Fibroblast of villous mesenchyme (primary cell): ENCODE measurements at places on chromosomes 11 and 22. TPM values are rescaled to one million over a fixed set of nuclear protein-coding genes. Genes with fewer than 3 reads are reported as not detected.
A peak's percentile ranks its signal among the peaks of the same experiment; 100 is the strongest.

DNA sequence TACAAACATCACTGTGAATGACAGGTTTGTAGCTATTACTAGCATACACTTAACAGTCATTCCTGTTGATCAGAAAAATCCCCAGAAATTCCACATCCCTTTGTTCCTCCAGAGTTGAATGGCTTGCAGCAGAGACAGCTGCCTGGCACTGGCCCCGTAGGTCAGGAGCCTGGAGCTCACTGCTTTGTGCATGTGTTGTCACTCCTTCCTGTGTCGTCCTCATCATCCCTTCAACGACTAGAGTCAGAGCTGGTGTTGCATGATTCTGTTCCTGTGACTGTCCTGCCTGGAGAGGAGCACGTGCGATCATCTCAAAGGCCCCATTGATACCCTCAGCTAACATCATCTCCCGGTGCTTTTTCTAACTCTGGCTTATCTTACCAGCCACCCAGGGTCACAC lies 58.3 kb downstream of the LDLRAD3 start:
- DNase-seq = no peak

DNA sequence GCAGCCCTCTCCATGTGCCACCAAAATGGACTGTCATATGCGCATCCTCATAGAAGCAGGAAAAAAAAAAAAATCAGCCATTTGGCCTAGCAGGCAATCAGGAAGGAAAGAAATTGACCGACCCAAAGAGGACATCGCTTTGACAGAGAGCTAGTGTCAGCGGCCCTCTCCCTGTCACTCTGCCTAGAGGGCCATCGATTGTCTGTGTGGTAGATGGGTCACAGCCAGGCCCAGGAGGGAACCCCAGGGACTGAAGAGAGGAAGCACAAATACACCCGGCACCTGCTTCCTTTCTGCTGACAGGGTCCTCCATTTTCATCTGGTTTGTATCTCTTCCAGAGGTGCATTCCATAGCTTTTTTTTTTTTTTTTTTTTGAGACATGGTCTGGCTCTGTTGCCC lies 21.8 kb downstream of the VPS37C start:
- DNase-seq = no peak

DNA sequence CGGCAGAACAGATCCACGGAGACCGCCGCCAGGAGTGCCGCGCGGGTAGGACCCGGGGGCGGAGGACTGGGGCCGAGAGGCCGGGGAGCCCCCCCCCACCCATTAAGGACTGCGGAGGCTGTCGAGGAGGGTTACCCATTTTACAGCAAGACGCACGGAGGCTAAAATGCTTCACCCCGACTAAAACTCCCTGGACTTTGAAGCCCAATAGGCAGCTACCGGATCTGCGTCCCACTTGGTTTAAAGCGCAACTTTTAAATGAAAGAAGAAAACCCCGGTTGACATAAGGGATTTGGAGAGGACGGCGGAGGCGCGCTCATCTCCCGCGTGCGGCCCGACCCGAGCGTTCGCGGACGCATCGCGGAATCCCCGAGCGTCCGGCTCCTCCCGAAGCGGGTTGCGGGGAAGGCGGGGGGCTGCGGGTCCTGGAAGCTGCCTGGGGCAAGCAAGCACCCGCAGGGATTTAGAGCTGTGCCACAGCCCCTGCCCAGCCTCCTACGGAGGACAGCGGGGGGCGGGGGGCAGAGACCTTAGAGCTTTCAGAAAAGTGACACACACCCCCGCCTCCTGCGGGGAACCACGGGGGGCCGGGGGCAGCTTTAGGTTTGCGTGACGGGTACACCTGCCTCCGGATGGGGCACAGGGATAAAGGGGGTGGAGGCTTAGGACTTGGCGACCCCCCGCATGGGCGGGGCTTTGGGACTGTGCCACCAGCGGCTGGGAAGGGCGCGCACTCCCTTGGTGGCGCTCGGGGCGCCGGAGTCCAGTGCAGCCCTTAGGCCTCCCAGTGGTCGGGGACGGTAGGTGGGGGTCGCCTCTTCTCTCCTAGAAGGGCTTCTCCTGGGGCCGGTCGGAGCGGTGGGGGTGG lies 760 bp upstream of the CELSR1 start:
- DNase-seq = peak; percentile 24

DNA sequence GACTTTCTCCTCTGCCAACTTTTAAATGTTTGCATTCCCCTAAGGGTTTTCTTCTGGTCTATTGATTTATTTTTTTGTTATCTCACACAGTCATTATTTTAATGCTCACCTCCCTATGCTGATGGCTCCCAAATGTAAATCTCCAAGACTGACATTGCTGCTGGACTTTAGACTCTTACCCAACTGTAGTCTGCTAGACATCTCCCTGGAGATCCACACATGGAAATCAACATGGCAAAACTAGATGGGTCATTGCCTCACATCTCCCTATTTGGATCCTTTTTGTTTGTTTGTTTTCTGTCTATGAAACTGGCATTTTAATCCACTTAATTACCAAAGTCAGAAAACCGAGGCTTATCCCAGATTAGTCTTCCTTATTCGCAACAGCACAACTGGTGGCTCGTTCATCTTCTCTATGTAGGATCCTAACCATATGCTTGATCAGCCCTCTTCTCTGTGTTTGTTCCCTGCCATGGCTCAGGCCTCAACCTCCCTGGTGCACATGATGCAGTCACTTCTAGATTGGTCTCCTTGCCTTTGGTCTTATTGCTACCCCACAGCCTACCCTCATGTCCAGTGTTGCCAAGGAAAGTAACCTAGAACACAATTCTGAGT lies 37.3 kb downstream of the SC5D start:
- DNase-seq = no peak

DNA sequence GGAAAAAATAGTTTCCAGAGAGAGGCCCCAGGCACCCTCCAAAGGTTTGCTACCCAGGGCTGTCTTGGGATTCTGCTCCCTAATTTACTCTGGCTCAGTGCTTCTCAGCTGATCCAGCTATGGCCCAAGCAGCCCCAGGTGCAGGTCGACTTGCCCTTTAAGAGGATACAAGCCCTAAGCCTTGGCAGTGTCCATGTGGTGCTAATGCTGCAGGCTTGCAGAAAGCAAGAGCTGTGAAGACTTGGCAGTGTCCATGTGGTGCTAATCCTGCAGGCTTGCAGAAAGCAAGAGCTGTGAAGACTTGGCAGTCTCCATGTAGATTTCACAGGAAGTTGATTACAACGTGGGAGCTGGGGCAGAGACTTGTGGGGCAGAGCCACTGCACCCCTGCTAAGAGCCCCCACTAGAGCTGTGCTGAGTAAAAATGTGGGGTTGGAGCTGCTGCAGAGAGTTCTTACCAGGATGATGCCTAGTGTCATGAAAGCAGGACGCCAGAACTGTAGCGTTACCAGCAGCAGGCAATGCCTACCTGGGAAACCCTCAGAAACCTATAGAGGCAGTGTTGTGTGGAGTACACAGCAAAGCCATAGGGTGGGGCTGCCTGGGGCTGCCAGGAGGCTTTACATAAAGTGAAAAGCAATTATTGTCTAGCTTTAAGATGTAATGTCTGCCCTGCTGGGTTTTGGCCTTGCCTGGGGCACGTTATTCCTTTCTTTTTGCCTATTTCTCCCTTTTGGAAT lies 16.1 kb upstream of the OR52K1 start:
- DNase-seq = no peak

GRCh38 chr11:39630365-39630764 lies 1829.1 kb downstream of the LRRC4C start:
- no peak for DNase-seq

GRCh38 chr22:47927648-47928210 lies 1165.3 kb downstream of the TBC1D22A start:
- no peak for DNase-seq

GRCh38 chr11:124384399-124384798 lies at the start of gene OR8B2:
TSS of gene OR8B2 (minus strand) at chr11:124384499. CDS start at chr11:124383343, 1,156 bp downstream.
- no peak for DNase-seq

GRCh38 chr22:38608992-38609750 lies 39.2 kb upstream of the DMC1 start:
- DNase-seq = no peak

GRCh38 chr22:41047801-41048211 lies 44.6 kb upstream of the EP300 start:
- peak; percentile 91 for DNase-seq

DNA sequence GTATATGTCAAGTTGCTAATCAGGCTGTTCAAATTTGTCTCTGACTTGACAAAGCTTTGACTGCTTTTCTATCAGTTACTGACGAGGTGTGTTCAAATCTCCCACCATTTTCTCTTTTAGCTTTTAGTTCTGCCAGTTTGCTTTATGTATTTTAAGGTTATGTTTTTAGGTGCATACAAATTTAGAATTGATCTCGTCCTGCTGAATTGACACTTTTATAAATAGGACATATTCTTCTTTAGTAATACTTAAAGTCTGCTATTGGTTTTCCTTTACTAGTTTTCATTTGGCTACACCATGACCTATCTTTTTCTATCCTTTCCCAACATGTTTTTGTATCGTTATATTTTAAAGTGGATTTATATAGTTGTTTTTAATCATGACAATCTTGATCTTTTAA lies 65.7 kb upstream of the KCNQ1OT1 start:
- no peak for DNase-seq

DNA sequence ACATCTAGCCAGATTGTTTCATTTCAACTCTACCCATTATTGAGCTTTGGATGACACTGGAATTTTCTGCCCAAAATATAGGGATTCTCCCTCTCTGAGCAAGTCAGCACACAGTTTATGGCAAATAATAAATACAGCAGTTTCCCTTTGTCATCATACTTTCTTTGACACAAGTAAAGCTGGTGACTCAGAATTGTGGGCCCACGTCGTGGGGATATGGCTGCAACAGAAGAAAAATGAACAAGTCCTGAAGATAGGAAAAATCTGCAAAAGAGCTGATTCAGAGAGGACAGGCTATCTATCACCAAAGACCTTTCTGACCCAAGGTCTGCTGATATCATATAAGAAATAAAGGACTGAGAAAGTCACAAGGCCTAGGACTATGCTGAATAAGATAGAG lies 236.3 kb upstream of the ZC3H12C start:
- no peak for DNase-seq

GRCh38 chr11:96990914-96991313 lies 601.1 kb downstream of the JRKL start:
- DNase-seq = no peak

GRCh38 chr11:120918257-120918656 lies 105.6 kb upstream of the TBCEL start:
- DNase-seq = no peak

DNA sequence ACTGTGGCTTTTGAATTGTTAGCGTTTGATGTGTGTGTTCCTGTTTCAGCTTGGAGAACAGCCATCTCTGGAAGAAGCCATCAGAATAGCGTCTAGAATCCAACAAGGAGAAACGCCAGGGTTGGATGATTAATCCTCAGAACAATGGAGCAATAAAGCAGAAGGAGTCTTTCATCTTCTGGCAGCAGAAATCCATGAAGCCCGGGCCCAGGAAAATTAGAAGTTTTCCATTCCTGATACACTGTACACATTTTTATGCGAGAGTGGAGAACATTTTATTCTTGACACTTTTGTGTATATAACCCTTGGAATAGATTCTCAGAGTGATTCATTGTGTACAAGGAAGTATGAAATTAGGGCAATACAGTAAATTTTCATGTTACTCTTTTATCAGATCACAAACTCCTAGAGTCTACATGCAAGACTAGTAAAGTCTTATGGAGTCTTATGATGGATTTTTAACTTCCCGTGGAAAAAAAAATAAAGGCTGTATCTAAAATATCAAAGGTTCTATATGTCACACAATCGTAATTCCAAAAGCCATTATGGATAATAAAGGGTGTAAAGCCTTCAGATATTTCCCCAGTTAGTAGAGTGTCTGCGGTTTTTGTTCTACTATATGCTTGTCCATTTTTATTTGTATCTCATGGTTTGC lies 45.9 kb upstream of the WEE1 start:
- peak; percentile 66 for DNase-seq

DNA sequence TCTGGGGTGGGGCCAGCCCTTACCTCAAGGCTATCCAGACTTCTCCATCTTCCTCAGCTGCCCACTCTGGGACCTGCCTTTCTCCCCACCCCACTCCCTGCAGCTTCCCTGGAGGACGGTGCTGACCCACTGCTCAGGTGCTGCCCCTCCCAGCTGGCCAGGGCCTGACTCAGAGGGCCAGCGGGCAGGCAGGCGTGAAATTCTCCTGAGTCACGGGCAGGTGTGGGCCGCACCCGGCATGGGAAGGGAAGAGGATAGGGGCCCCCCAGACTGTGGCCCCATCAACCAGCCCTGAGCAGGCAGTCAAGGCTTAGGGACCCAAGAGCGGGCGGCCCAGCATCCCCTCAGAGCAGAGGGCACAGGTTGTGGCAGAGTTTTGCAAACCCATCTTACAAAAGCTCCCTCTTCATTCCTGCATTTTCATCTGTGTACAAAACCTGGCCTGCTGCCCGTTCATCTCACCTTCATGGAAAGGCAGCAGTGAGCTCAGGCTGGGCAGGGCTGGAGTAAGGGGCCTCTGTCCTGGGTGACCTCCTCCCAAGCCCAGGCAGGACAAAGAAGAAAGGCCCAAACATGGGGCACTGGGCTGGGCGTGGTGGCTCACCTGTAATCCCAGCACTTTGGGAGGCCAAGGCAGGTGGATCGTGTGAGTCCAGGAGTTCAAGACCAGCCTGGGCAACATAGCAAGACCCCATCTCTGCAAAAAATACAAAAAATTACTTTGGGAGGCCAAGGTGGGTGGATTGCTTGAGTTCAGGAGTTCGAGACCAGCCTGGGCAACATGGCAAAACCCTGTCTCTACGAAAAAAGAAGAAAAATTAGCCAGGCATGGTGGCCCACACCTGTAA lies 6.1 kb downstream of the RHOD start:
- DNase-seq = no peak

GRCh38 chr11:129865701-129866100 lies 29.7 kb downstream of the NFRKB start:
- DNase-seq = no peak

DNA sequence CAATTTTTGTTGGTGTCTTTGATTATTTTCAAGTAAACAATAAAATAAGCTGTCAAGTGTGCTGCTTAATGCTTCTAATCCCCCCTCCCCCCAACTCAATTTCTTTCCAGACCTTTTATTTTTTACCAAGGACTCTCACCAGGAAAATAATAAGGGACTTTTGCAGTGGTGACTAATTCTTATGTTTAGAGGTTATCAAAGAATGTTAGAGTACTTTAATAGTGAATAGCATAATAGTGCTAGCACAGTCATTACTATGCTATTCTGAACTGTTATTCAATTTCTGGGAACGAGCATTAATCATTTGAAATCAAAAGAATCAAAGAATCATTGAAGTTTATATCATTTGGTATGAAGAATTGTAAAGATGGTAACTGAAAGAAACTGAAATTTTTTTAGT lies 251.4 kb downstream of the DDX10 start:
- no peak for DNase-seq

Gene GTF2H1
- total RNA-seq = 92.0 and 101 TPM in 2 replicates

Gene B4GALNT4
- 0.43 and 1.3 TPM in 2 replicates for total RNA-seq

Gene UBASH3B
- total RNA-seq = 26.1 and 30.7 TPM in 2 replicates

Gene FAM227A
- total RNA-seq = 1.3 and 1.9 TPM in 2 replicates

Gene CSKMT
- total RNA-seq = 4.5 and 7.8 TPM in 2 replicates
